ENCODE measurements at places on chromosomes 1 and 21.
A peak's percentile ranks its signal among the peaks of the same experiment; 100 is the strongest.

DNA sequence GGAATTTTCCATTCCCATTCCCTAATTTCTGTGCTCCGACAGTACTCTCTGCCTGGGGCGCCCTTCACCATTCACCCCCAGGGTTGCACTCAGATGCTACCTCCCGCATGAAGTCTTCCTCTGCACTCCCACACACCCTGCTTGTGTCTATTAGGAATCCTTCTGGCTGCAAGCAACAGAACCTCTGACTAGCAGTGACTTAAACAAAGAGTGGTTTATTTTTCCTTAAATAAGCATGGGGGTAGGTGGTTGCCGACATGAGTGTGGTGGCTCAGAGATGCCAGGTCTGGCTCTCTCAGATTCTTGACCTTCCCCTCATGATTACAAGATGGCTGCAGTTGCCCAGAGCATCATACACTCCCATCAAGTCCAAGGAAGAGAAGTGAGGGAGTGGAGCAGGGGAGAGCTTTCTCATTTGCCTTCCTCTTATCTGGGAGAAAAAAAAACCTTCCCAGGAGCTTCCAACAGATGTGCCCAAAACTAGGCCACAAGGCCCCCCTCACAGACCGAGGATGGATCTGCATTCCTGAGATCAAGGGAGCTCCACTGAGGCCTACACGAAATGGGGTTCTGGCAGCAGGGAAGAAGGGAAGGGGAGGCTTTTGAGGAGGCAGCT is 49.6 kb upstream of the LBR start:
- no peak for DNase-seq

GRCh38 chr1:209727785-209728184 is 23.1 kb downstream of the HSD11B1 start:
- DNase-seq: no peak

DNA sequence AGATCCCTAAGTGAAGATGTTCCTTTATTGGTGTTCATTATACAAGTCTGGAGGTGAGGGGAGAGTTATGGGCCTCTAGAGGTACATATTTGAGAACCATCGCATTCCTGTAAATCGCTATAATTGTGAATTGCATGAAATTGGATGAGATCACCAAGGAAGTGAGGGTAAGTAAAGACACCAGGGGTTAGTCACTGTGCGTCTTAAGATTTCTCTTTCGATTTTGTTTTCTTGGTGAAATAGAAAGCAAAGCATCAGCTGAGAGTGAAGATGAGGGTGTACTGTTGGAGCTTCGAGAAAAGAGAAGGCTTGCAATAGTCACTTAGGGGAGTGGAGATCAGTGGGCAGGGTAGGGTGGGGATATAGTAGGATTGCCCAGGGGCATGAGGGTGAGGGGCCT is 82.1 kb downstream of the RAVER2 start:
- DNase-seq: no peak

DNA sequence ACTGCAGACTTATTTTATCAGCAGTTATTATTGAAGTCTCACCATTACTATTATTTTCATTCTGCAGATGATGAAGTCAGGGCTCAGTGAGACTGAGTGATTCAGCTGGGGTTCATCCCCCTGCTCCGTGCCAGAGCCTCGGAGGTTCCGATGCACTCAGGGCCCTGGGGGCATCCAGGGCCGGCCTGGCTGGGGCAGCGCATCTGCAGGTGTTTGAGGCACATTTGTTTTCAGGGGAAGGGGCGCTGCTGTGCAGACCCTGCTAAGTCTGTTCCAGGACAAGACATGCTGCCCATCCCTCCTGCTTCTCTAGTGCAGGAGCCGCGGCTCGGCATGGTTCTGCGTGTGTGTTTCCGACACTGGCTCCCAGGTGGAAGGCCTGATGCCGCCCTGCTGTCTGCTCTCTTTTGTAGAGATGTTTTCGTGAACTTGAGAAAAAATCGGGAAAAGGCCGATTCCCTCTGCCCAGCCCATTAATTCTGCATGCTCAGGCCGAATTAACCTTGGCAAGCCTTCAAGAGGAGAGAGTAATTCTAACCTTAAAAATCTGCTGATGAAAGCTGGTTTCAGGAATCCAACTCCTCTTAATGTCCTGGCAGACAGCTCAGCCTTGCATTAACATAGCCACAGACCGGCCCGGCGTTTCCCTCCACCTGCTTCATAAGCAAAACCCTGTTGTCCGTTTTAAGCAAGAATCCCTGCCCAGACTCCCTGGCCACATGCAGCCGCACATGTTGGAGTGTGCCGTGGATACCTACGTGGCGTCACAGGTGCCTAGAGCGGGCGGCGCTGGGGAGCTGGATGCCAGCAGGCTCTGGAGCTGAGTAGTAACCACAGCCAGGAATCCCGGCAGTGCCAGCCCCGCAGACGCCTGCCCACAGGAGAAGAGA is 316.0 kb upstream of the VAMP3 start:
- no peak for DNase-seq

GRCh38 chr1:180482425-180483275 is 19.7 kb downstream of the ACBD6 start:
- peak; percentile 43 for DNase-seq

- DNase-seq: no peak
These were observed 70.4 kb downstream of the CHRM3 start for GRCh38 chr1:239456788-239457187.

GRCh38 chr21:30146558-30147282 is 19.9 kb downstream of the CLDN17 start:
- no peak for DNase-seq

DNA sequence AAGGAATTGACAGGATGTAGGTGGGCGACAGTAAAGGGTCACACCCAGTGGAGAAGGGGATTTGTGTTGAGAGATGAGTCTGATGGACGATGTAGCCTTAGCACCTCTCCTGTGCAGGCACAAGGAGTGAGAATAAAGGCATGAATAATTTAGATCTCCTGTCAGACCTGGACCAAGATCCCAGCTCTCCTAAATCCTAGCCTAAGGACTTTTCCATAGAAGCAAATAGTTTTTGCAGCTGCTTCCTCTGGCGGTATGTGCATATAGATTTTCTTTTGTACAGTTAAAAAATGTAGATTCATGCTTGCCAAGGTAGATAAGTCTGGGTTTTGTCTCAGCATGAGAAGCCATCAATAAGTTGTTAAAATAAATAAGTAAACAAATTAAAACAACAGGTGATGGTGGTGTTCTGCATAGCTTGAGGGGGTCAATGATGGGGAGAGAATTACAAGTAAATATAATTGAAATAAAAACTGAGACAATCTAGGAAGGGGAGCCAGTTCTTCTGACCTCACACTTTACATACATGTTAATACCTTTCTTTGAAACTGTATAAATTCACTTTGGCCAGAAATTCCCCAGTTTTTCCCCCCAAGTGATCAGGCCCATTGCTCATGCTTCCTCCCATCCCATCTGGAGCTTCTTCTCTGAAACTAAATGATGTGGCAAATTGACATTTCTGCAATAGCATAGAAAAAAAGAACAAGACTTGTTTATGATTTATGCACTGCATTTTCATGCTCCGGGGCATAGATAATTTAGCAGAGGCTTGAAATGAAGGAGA is 12.4 kb upstream of the ZP4 start:
- no peak for DNase-seq
